ENCODE measurements at places on chromosomes 5 and 9.

- no peak for DNase-seq
These were observed 1.2 kb upstream of the PCSK1 start for GRCh38 chr5:96434201-96434645.

DNA sequence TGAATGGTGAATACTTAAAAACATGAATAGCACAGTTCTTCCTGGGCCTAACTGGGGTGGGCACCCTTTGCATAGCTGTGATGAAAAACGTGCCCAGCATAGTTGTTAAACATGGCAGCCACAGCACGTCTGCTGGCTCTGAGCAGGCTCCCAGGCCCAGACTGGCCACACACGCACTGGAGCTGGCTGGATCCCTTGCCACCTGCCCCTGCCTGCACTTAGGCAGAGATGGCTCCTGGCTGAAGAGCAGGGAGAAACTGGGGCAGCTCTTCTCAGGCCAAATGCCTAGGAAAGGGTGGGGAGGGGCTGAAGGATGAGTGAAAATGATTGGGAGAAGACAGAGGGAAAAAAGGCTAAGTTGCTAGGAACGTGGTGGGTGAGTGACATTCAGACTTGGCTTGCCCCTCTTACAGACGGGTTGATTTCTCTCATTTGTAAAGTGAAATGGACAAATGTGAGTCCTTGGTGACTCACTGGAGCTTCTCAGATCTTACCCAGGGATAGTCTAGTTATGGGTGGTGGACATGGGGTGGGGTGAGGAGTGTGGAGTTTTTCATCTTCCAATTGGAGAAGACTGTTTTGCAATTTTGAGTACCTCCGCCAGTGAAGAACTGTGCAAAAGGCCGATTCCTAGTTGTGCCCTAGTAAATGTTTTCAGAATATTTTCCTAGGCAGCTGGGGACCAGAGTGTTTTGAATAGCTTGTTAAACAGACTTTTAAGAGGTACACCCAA, 42.4 kb downstream of the TRIO start:
- DNase-seq: no peak

GRCh38 chr5:16889203-16889971, 46.7 kb downstream of the MYO10 start:
- no peak for DNase-seq

DNA sequence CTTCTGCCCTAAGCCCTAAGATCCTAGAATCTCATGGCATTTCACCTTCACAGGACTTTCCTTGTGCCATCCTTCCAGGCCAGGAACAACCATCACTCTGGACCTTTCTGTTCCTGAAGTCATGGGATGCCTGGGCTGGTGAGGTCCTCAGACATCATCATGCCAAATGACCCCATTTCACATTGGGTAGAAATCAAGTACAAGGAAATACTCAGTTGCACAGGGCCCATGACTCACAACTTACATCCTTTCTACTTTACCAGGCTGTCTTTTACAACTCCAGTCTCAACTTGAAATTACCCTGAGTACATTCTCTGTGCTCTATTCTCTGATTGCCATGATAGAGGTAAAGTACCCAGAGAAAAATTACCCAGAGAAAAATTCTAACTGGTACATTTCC, 167.1 kb downstream of the PIK3R1 start:
- DNase-seq: no peak

GRCh38 chr5:111596705-111597104, 84.4 kb upstream of the STARD4 start:
- DNase-seq: no peak

- no peak for DNase-seq
These were observed 672 bp upstream of the KCNT1 start for GRCh38 chr9:135701067-135701958.

GRCh38 chr5:126597156-126597555, 2.1 kb upstream of the ALDH7A1 start:
- DNase-seq: no peak

DNA sequence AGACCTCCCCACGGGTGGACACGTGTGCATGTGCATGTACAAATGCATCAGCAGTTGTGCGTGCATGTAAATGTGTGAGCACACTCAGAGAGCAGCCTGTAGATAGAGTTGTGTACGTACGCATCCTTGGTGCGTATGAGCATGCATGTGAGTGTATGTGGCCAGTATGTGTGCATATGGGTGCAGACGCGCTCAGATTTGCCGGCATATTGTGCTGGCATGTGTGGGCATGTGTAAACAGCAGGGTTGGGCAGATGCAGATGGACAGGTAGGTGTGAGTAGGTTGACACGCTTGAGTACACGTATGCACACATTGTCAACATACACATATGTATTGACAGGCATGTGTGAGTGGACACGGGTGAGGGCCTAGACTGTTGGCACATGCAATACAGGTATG, 56.5 kb downstream of the LMX1B start:
- DNase-seq: no peak

DNA sequence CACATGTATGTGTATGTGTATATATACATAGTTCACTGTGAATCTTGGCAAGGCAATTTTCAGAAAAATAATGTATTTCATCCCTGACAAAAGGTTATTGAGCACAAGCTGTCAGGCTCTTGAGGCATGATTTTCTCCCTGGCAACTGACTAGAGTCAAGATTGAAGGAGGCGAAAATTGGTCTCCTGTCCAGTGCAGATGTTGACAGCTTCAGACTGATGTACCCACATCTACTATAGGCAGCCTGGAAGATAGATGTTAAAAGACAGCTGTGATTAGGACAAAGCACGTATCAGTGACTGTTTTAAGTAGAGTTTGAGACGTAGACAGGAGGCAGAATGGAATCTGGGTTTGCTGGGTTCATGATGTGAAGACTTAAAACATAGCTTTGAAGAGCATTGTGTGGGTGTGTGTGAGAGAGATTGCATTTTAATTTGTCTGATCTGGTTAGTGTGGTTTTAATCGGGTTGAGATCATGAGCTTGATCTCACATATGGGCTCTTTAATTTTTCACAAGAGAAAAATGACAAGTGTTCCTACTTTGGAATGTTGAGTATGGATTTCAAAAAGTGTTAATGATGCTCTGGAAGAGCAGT, 39.1 kb downstream of the CTNNA1 start:
- DNase-seq: no peak

DNA sequence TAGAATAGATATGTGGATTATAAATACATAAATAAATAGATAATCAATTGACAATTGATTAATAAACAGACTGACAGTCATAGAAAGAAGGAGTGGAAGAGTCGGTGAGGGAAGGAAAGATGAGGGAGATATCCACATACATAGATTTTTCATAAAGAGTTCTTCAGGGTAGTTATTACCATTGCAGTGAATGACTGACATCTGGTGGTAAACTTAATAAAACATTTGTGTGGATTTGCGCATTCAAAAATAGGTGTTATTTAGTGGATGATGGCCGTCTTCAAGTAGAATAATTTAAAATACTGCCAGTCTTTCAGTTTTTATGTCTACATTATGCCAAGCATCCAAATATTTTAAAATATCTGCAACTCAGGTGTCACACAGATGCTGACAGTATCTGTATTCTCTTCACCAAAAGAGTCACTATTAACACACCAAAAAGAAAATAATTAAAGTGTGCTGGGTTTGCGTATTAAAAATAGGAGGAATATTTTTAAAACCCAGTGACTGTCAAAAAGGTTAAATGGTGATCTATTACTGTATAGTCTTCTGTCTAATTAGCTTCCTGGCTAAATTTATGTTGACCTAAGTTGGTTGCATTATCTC, 78.8 kb downstream of the GIN1 start:
- no peak for DNase-seq

DNA sequence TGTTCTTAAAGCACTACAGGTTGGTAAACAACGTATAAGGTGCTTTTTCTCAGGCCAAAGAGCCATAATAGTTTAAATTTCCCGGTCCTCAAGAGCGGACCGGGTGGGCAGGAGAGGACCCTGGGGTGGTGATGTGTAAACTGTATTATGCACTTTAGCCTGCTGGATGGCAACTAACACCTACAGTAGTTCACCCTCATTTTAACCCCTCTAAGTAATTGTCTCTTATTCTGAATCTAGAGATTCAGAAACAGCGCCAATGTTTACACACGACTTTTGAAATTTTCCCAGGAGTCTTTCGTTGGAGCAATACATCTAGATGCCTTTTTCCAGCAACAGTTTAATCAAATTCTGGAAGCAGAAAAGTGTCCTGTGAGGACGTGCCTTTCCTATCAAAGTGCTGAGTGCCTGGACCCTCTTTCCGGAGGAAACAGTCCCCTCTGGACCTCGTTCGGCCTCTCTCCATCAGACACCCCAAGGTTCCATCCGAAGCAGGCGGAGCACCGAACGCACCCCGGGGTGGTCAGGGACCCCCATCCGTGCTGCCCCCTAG, 676 bp upstream of the OCLN start:
- DNase-seq: no peak
